Renal cortical epithelial cell (primary cell): ENCODE measurements at places on chromosomes 2 and 18. TPM values are rescaled to one million over a fixed set of nuclear protein-coding genes. Genes with fewer than 3 reads are reported as not detected.

- DNase-seq = no peak
Measured at GRCh38 chr2:71613953-71614925, 160.9 kb downstream of the DYSF start.

GRCh38 chr2:136029149-136029548 lies 43.7 kb upstream of the DARS1 start:
- DNase-seq = no peak

DNA sequence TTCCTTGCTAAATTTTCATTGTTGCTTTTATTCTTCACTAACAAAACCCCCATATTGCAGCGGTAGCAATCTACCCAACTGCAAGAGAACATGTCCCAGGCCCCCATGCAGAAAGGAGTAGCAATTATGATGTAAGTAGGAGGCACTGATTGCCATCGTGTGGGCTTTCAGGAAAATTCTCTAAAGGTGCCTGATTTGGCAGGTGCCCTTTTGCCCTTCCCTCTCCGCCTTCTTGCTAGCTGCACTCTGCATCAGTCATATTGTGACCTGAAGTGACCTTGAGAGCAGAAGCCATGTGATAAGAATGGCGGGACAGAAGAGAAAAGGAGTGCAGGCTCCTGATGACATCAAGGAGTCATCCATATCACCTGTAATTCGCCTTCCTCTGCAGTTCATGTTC lies 112.1 kb downstream of the NCKAP5 start:
- no peak for DNase-seq

- DNase-seq = no peak
Measured at GRCh38 chr18:45008694-45009413, 328.2 kb downstream of the SETBP1 start.

DNA sequence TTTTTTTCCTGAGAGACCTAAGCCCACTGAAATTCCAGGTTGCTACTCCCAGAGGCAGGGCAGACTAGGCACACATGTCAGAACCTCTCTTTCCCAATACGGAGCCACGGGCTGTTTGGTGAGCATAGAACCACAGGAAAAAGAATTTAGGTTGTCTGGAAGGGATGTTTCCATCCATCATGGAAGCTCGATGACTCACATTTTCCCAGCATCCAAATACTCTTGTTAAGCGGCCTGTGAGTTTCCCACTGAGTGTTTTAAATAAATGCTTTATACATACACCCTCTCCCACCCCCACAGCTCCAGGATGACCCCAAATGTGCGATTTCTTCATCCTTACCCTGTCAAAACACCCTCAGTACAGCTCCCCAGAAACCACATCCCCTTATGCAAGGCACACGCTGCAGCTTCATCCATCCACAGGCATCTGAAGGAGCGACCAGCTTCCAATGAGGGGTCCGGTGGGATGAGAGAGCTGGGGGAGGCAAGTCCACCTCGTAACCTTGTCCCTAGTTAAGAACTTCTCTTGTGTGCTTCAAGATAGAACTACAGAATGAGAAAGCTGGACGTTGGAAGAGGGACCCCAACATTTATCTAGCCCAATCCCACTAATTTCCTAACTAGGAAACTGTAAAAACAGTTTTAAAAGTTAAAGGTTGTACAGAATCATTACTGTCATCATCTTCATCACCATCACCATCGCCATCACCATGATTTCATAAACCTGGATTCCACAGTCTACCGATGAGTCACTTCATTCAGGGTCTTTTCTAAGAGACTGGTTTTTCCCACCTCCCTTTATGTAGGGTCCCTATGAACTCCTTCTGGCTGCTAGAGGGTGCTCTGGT lies 63.5 kb upstream of the FZD7 start:
- DNase-seq = peak; percentile 36

GRCh38 chr2:134334542-134335353 lies 80.9 kb downstream of the MGAT5 start:
- DNase-seq = no peak

DNA sequence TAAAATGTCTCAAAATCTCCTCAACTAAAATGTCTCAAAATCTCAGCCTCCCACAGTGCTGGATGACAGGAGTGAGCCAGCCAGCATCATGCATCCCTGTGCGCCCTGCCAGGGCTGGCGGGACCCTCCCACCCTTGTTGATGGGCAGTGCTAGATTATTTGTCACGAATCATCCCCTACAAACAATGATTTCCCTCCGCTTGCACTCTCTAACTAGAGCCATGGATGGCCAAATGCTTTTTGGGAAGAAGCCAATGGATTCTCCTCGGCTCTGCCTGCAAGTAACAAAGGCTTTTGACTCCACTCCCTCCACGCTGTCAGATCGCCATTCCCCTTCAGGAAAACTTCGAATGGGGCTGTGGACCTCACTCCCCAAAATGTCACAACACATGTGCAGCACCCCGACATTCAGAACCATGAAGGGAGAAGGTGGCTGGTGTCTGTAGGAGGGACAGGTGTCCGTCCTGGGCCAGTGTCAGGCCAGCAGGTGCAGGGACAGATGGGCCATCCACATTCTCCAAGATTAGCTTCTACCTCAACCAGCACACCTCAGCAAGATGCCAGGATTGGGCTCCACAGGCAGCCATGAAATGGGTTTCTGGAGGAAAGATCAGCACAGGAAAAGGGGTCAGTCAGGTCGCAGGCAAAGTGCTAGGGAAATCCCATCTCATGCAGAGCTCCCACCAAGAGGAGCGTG lies 11.5 kb downstream of the AMER3 start:
- DNase-seq = no peak

DNA sequence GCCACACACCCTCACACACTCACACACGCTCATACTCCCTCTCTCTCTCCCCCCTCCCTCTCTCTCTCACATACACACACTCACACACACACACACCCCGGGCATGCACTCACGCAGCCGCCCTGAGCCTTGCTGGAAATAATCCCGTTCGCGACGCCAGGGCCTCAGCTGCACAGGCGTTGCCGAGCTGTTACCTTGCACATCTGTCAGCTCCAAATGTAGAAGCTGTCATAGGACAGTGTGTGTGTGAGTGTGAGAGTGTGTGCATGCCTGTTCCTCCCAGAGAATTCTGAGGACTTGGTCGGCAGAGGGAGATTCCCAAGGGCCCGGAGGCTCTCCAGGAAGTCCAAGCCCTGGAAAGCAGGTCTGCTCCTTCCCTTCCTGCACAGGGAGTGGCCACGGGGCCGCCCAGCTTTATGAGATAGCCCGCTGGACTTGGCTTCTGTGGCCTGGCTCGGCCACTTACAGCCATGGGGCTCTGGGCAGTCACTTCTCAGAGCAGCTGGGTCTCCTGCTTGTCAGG lies 8.6 kb downstream of the SPR start:
- DNase-seq = peak; percentile 54

DNA sequence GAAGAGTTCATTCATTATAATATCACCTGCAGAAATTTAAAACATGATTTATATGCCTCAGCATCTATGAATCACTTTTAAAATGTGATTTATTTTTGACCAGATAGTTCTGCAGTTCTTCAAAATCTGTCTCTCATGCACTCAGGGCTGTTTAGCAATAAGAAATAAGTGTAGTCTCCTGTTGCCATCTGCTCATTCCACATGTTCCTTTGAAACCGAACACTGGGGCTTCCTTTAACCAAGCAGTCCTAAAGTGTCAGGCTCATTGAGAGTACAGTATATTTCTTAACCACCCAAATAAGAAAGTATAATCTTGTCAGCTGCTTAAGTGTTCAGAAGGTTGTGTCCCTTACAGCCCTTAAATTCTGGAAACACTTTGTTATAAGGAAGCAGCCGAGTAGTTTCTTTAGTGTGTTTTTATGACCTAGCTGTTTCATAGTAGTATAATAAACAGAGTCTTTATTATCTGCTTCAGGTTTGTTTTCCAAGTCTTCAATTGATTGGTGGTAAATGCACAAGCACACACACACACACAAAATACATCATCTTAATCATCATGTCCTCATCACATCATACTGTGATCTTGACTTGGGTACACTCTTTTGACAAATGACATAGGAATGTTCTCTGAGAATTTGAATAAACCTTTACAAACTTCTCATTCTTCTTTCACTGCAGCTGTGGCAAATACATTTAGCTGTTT lies 10.4 kb downstream of the WDR7 start:
- peak; percentile 44 for DNase-seq

GRCh38 chr18:4589056-4589800 lies 134.1 kb upstream of the DLGAP1 start:
- no peak for DNase-seq

GRCh38 chr2:217206907-217207698 lies 347.2 kb upstream of the TNP1 start:
- DNase-seq = no peak

- DNase-seq = no peak
Measured at GRCh38 chr2:32342801-32343200, 14.0 kb upstream of the BIRC6 start.

- no peak for DNase-seq
Measured at GRCh38 chr2:48207201-48207641, 300.9 kb upstream of the FBXO11 start.

DNA sequence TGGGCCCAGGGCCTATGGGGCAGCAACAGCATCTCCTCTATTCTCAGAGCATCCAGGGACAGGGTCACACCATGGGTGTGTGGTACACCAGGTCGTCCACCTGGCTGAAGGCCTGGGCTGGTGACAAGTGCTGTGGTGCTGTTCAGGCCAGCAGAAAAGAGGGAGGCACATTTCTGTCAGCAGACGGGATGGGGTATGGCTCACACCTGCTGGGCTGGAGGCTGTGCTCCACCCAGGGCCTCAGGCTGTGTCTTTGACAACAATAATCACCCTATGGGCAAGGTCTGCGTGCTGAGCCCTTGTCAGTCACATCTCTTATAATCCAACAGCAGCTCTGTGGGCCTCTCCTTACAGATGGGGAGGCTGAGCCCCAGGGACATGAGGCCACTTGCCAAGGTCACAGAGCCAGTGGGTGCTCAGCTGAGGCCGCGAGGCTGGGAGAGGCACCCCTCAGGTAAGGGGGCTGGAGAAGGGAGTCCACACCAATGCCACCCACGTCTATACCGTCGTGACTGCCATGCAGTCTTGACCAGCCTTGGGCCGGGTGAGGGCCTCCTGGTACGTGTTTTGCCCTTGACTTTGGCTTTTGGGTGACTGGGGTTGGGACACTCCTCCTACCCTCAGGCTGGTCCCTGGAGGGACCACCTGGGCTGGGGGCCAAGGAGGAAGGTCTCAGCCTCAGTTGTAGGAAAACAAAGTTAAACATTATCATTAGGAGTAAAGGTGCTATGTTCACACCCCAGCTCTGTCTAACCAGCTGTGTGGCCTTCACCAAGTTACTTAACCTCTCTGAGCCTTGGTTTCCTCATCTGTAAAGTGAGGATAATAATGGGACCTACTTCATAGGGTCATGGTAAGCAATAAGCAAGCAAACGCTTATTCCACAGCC lies 5.6 kb upstream of the HS6ST1 start:
- DNase-seq = no peak

DNA sequence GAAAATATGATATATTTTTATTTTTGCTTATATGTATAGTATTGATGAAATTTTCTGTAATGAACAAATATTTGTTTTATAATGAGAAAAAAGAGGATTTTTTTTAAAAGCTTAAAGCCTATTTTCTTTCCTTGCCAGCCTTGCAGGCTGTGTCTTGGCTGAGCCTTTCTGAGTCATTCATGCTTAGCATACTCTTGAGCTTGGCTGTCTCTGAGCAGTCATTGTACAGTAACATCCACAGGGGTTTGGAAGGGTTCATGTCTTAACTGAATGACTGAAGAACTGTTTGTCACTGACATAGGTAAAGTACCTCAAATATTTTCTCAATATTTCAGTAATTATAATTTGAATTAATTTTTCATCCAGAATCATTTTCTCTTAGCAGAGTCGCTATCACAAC lies 49.3 kb downstream of the GPR39 start:
- DNase-seq = no peak

DNA sequence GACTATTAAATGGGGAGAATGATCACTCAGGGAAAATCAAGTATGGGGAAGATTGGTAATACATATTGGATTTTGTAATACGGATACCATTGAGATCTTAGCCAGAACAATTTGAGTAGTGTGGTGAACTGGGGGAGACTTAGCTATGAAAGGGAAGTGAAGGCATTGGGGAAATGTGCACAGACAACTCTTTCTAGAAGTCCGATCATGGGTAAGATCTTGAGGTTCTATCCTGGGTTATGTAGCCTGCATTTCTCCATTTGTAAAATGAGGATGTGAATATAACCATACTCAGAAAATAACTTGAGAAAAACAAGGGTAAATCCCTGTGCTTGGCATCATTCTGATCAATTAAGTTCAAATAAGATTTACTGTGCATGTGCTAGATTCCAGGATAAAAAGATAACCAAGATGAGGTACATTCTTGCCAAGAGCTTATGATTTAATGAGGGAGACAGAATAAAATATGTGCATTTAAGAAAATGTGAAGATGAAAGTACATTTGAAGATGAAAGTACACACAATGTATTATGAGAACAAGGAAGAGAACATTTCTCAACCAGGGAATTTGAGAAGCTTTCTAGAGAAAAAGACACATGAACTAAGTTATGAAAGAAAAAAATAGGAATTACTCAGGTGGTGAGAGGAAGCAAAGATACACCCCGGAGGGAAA lies 49.5 kb downstream of the SLC40A1 start:
- no peak for DNase-seq

- DNase-seq = peak; percentile 60
Measured at GRCh38 chr18:7684966-7685365, 117.8 kb downstream of the PTPRM start.

- peak; percentile 22 for DNase-seq
Measured at GRCh38 chr2:209937893-209938292, 64.5 kb upstream of the RPE start.

GRCh38 chr18:8254654-8255053 lies 354.6 kb upstream of the RAB12 start:
- no peak for DNase-seq

DNA sequence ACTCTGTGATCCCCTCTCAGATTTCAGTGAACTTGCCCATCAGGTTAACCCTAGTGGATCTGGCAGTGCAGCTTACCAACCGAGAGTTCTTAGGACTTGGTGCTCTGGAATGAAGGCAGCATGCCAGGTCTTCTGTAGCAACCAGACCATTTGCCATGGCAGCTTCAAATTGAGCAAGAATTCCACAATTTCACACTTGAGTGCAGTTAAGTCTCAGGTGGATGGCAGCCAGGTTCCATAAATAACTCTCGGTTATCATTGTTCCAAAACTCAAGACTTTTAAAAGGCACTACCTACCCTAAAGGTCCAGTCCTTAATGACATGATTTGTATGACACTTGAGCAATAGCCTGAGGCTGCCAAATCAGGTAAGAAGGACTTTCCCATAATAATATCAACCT lies 48.1 kb downstream of the GALNT3 start:
- DNase-seq = peak; percentile 99

- no peak for DNase-seq
Measured at GRCh38 chr18:35132021-35132902, 91.0 kb downstream of the MAPRE2 start.

Gene SERPINB13
- not detected in 2 replicates for total RNA-seq

Gene OR6B2
- not detected in 2 replicates for total RNA-seq

Gene LCT
- not detected in 2 replicates for total RNA-seq

Gene DSG3
- 0.05 and 0.35 TPM in 2 replicates for total RNA-seq

Gene ALK
- not detected in 2 replicates for total RNA-seq

Gene HRH4
- total RNA-seq = 0.05 TPM in 1 of 2 replicates, not detected in the other

Gene SERPINB11
- not detected in 2 replicates for total RNA-seq

Gene UGT1A7
- 0.69 and 2.8 TPM in 2 replicates for total RNA-seq

Gene CDK5R2
- 0.10 TPM in 1 of 2 replicates, not detected in the other for total RNA-seq
